ENCODE measurements at places on chromosomes 1 and 21.
A peak's percentile ranks its signal among the peaks of the same experiment; 100 is the strongest.

DNA sequence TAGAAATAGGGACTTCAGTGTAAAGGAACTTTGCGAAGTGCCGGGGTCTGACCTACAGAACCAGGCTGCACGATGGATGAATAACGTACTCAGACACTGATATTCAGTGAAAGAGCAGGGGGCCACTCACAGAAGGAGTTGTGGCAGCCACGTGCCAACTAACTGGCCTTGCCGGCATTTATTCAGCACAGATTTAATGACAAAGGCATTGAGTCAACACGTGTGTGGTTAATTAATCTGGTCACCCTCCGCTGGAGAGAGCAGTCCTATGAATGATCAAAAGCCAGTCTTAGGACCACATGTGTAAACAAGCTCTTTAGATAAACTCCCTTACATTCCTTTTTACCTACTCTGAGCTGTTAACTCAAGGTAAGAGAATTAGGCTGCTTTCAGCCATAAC is 6.2 kb upstream of the B3GALT2 start:
- H3K4me3 ChIP-seq = no peak overlapping the region
- no peaks in the 10 kb centered on the region for H3K4me1 ChIP-seq
- no peak overlapping the region for H3K27ac ChIP-seq
- DNase-seq = no peak
- H3K27me3 ChIP-seq = no peaks in the 10 kb centered on the region

DNA sequence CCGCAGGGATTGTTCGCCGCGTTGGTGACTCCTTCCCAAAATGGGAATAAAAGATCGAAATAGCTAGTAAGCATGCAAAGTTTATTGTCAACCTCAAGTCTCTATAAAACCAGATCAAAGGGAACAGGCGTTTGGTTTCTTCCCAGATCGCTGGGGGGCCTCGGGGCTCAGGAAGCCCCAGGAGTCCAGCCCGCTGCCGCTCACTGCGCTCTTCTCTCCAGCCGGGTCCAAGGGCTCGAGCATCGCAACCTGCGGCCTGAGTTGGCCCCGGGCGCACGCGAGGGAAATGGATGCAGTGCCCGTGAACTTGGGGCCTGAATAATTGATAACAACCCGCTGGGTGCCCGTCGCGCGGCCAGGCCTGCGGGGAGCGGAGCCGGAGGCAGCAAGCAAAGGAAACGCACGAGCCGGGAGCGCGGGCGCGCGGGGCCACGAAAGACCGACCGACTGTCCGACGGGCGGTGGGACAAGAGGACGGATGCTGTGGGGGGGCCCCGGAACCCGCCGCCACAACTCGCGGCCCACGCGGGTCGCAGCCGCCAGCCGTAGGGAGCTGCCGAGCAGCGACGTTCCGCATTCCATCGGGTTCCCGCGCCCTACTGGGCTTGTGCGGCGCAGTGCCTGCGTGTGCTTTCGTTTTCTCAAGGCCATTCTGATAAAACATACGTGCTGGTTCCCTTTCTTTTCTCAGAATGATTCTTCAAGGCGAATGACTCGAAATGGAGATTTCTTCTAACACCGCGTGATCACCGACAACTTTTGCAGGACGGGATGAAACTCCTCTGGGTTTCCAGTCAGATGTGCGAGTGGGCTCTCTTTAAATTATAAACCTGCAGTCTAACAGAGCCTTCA is 14.0 kb upstream of the ALX3 start:
- H3K27me3 ChIP-seq = peaks cover 72% of the 10 kb centered on the region
- H3K27ac ChIP-seq = peak overlapping the region; percentile 89
- peaks cover 19% of the 10 kb centered on the region for H3K4me1 ChIP-seq
- H3K4me3 ChIP-seq = peak overlapping the region; percentile 89

DNA sequence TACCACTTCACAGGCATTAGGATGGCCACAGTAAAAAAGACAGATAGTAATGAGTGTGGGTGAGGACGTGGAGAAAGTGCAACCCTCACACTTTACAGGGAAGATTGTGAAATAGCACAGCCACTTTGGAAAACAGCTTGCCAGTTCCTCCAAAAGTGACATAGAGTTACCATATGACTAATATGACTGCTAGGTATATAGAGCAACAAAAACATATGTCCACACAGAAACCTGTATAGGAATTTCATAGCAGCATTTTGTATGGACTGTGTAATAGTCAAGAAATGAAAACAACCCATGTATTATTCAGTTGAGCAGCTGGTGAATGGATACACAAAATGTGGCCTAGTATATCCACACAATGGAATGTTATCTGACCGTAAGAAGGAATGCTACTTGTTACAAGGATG is 30.4 kb upstream of the LBR start:
- H3K27me3 ChIP-seq = no peaks in the 10 kb centered on the region
- no peak overlapping the region for H3K27ac ChIP-seq
- peaks cover 12% of the 10 kb centered on the region for H3K4me1 ChIP-seq
- no peak overlapping the region for H3K4me3 ChIP-seq
- H3K36me3 ChIP-seq = no peaks in the 10 kb centered on the region
- DNase-seq = no peak

DNA sequence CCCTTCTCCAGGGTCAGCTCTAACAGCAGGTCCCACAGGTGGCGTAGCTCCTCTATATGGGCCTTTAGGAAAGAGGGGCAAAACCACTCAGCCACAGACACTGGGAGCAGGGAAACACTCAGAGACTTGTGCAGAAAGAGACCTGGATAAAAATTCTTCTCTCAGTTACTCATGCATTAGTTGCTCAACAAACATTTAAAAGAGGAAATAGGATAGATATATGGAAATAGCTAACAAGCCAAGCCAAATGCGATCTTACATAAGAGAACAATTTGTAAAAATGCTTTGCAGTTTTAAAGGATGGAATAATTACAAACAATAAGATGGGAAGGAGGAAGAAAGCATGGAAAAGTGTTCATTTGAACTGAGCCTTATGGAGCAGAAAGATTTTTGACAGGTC is 4.9 kb downstream of the SPTA1 start:
- no peak overlapping the region for H3K4me3 ChIP-seq
- H3K27me3 ChIP-seq = peaks cover 6% of the 10 kb centered on the region
- H3K36me3 ChIP-seq = peaks cover 1% of the 10 kb centered on the region
- DNase-seq = no peak
- no peaks in the 10 kb centered on the region for H3K4me1 ChIP-seq

GRCh38 chr1:160806784-160807183 is 10.8 kb downstream of the LY9 start:
- no peak for DNase-seq
- H3K36me3 ChIP-seq = peaks cover 80% of the 10 kb centered on the region
- H3K4me3 ChIP-seq = peak overlapping the region; percentile 3
- no peaks in the 10 kb centered on the region for H3K27me3 ChIP-seq
- H3K4me1 ChIP-seq = peaks cover 33% of the 10 kb centered on the region

GRCh38 chr1:12475947-12476346 is 142.1 kb downstream of the DHRS3 start:
- H3K4me3 ChIP-seq = no peak overlapping the region
- H3K4me1 ChIP-seq = peaks cover 100% of the 10 kb centered on the region
- DNase-seq = no peak
- H3K27ac ChIP-seq = peak overlapping the region; percentile 95
- no peaks in the 10 kb centered on the region for H3K27me3 ChIP-seq

GRCh38 chr1:115479055-115479482 is 141.0 kb upstream of the NGF start:
- H3K27ac ChIP-seq = no peak overlapping the region
- no peaks in the 10 kb centered on the region for H3K4me1 ChIP-seq
- H3K4me3 ChIP-seq = no peak overlapping the region
- no peaks in the 10 kb centered on the region for H3K36me3 ChIP-seq
- DNase-seq = no peak
- H3K27me3 ChIP-seq = peaks cover 15% of the 10 kb centered on the region

DNA sequence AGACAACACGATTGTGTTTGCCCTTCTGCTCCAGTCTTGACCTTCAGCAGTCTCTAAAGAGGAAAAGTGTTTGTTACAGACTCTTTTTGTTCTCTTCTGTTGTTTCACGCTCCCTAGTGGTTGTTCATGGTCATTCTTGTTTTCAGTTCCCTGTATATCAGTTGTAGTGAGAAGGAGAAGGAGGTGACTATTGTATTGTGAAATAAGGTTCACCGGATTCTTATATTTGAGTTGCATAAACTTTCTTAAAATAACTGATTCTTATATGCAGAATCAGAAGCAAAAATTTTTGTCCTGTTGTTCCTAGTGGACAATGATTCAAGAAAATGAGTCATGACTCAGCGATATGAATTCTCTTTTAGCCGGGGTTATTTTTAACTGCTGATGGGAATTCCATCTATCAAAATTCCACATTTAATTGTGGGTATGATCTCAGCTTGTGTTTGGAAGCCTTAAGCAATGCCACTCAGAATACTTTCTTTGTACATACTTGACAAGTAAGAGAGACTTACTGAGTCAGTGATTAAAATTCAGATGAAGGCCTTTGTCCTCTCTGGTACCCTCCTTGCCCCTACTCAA is 152.2 kb downstream of the CLEC20A start:
- H3K4me1 ChIP-seq = no peaks in the 10 kb centered on the region
- H3K27me3 ChIP-seq = peaks cover 4% of the 10 kb centered on the region
- H3K36me3 ChIP-seq = no peaks in the 10 kb centered on the region
- H3K27ac ChIP-seq = no peak overlapping the region

- no peak overlapping the region for H3K4me3 ChIP-seq
- DNase-seq = peak; percentile 60
- H3K4me1 ChIP-seq = peaks cover 3% of the 10 kb centered on the region
- H3K27ac ChIP-seq = no peak overlapping the region
- H3K27me3 ChIP-seq = no peaks in the 10 kb centered on the region
These were observed 5.3 kb upstream of the TUFT1 start for GRCh38 chr1:151534662-151535278.

GRCh38 chr1:235898126-235898525 is 31.4 kb upstream of the LYST start:
- H3K27ac ChIP-seq = no peak overlapping the region
- no peaks in the 10 kb centered on the region for H3K36me3 ChIP-seq
- DNase-seq = no peak

DNA sequence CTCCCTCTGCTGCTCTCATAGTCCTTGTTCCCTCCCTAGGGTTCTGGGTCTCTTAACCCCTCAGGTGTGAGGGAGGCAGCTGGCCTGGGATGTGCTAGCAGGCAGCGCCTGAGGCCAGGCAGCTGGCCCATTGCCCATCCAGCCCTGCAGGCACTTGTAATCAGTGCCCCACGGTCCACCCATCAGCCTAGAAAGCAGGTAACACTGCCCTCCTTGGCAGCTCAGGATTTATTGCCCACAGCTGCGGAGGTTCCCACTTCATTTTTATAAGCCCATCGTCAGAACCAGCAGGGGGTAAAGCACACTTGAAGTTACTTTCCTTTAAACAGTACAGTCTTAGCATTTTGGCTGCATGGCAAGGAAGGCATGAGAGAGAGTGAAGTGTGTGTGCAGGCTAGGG is 70.6 kb downstream of the TMEM53 start:
- DNase-seq = no peak
- no peaks in the 10 kb centered on the region for H3K27me3 ChIP-seq
- H3K4me1 ChIP-seq = no peaks in the 10 kb centered on the region
- H3K4me3 ChIP-seq = no peak overlapping the region

DNA sequence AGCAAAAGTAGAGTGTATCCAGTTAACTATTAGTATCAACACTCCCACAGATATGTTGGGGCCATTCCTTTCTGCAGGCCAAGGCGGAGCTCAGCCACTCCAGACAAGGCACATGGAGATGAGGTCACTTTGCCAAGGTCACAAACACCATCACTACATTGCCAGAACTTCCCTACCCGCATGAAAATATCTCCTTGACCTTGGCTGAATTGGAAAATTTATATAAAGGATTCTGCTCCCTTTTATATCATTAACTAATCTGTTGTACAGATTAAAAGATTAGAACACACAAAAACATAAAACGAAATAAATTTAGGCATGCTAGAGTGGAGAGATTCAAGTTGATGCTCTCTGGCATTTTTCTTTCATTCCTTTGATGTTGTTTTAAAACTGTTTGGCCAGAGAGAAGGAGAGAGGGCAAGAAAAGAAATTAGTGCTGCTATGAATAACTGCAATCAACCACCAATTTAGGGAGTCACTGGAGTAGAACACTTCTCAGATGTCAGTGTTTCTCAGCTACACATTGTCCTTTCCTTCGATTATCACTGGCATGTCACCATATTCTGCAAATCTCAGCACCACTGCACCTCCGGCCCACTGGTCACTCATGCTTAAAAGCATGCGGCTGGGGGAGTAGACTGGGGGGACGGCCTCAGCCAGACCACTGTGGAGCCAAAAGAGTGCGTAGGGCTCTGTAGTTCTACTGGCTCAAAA is 78.7 kb upstream of the ATP1B1 start:
- no peak overlapping the region for H3K4me3 ChIP-seq
- H3K36me3 ChIP-seq = no peaks in the 10 kb centered on the region
- peaks cover 14% of the 10 kb centered on the region for H3K4me1 ChIP-seq
- H3K27me3 ChIP-seq = peaks cover 7% of the 10 kb centered on the region
- no peak for DNase-seq

GRCh38 chr21:34707876-34708325 is 39.1 kb downstream of the CLIC6 start:
- H3K27ac ChIP-seq = peak overlapping the region; percentile 26
- peaks cover 23% of the 10 kb centered on the region for H3K27me3 ChIP-seq
- H3K4me3 ChIP-seq = no peak overlapping the region
- H3K4me1 ChIP-seq = peaks cover 6% of the 10 kb centered on the region
- no peaks in the 10 kb centered on the region for H3K36me3 ChIP-seq

Data from stimulated activated naive B cell treated with anti-CD40 and anti-IgM and Interleukin-4, amounts not matched to agents 10 μg/mL and 1 μg/mL and 100 μg/mL, for 72 hours (primary cell).